ENCODE measurements at places on chromosomes 16 and 17. TPM values are rescaled to one million over a fixed set of nuclear protein-coding genes. Genes with fewer than 3 reads are reported as not detected.

The PPM1D gene
- 9.8 TPM for total RNA-seq

DNA sequence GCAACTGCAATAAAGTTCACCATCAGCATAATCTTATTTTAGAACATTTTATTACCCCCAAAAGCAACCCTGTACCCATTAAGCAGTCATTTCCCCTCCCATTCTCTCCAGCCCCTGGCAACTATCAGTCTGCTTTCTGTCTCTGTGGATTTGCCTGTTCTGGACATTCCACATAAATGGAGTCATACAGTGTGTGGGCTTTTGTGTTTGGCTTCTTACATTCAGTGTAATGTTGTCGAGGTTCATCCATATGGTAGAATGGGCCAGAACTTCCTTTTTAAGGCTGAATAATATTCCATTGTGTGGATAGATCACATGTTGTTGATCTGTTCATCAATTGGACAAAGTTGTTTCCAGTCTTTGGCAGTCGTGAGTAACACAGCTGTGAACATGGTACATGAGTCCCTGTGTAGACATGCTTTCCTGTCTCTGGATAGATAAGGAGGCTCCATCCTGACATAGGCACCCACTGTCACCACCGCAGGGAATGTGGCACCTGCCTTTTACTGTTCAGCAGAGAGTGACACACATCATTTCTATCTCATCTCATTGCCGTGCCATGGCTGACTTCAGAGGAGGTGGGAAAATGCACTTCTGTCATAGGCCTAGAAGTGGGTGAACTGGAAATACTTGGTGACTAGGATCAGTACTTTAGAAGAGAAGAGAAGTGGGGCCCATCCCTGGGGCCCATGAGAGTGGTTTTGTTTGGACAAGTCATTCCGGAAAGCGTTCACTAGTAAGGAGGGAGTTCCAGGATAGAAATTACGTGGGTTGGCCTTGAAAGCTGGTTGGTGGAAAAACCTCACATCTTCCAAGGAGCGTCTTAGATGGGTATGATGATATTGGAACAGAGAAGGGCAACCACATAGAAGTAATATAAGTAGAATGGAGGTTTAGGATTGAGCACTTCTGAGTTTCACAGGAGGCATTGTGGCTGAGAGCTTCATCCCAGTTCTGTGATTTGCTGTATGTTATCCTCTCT lies 25.8 kb downstream of the EPN2 start:
- DNase-seq = no peak

GRCh38 chr16:85767531-85767930 lies 16.6 kb upstream of the C16orf74 start:
- DNase-seq = peak; percentile 19

DNA sequence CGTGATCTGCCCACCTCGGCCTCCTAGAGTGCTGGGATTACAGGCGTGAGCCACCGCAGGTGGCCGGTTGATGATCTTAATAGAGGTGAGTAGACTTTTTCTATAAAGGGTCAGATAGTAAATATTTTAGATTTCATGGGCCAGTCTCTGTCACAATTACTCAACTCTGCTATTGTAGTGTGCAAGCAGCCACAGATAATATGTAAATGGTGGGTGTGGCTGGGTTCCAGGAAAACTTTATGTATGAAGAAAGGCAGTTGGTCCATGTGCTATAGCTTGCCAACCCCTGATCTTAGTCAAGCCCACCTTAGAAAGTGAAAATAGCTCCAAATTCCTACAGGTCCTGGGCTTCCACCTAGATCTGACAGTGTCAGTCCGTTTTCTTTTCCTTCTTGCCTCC lies 94.9 kb upstream of the PMFBP1 start:
- no peak for DNase-seq

- no peak for DNase-seq
Measured at GRCh38 chr16:47480410-47480809, 19.3 kb downstream of the PHKB start.

GRCh38 chr17:74520016-74520434 lies 11.2 kb downstream of the CD300LB start:
- DNase-seq = no peak

The SMPD3 gene
- total RNA-seq = not detected

DNA sequence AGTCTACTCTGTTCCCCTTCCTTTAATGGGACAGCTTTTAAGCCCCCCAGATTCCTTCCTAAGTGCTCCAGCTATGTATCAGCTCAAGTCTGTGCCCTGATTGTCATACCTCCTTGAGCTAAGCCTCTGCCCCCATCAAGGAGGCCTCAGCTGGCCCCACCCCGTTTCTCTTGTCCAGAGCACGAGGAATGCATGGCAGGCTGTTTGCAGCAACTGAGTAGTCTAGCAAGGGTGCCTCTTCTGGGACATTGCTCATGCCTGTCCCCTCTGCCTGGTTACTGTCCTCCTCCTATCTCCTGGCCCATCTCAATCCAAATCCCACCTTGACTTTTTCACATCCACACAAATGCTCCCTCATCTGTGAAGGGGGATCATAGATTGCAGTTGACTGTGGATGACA lies 27.8 kb upstream of the TMEM220 start:
- no peak for DNase-seq

- DNase-seq = no peak
Measured at GRCh38 chr16:11182411-11182810, 73.6 kb downstream of the SOCS1 start.

DNA sequence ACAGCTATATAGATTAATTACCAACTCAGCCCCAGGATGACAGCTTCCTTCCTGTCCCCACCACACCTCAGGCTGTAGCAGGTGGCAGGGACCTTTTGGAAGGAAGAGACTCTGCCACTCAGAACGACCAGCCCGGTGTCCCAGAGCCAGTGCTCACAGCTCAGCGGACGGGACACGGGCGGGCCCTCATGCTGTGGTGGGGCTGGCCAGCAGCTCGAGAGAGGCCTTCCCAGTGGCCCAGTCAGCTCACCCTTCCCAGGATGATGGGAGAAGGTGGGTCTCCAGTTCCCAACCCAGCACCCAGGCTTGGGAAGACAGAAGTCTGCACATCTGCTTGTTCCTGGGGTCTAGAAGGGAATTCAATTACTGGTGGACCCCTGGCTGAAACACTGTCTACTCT lies 10.5 kb downstream of the NUDT16L1 start:
- no peak for DNase-seq

GRCh38 chr17:18002171-18002570 lies 29.5 kb downstream of the DRC3 start:
- no peak for DNase-seq

DNA sequence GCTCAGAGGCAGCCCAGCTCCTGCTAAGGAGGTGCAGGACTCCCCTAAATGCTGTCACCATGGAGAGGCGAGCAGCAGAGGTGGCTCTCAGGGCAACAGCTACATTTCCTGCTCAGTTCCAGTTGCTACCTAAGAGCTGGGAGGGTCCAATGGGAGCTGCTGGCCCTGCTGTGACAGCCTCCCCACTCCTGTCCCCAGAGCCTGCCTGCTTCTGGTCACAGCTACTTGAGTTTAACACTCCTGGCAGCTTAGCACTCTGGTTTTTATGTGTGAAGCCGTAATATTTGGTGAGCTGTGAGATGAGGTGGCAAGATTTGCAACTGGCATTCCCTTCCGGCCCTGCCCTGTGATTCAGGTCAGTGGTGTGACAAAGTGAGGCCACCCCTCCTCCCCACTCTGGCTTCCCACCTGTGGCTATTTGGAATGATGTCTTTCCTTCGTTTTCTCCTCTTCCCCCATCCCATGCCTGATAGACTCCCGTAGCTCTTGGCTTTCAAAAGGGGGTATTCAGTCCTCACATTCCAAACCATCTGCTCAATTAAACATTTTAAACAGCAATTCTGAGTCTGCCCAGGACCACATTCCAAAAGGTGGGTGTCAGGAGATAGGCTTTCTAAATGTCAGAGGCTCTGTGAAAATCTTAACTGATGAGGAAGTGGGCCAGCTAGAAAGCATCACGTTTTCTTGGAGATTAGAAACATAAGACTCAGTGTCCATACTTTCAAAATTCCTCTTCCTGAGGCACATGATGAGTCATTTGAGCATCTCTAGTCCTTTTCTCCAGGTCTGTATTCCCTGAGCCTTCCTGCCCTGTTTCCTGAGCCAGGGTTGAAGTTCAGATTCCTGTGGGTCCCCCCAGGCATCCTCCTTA lies 42.6 kb upstream of the SKAP1 start:
- DNase-seq = no peak

- DNase-seq = no peak
Measured at GRCh38 chr16:57742543-57742942, 7.0 kb downstream of the KATNB1 start.

GRCh38 chr17:1422885-1423284 lies 22.9 kb upstream of the YWHAE start:
- peak; percentile 96 for DNase-seq

GRCh38 chr16:78684030-78684611 lies 584.7 kb downstream of the WWOX start:
- DNase-seq = no peak

DNA sequence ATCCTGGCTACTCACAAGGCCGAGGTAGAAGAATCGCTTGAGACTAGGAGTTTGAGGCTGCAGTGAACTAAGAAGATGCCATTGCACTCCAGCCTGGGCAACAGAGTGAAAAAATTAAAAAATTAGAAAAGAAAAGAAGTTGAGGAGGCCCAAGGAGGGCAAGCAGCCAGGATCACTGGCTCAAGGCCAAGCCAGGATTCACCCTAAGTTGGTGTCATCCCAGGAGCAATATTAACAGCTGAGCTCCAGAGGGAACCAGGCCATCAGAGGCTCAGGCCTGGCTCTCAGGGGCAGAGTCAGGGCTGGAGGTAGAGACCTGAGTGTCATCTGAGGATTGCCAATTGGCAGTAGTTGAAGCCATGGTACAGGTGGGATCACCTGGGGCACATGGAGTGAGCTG lies 20.7 kb downstream of the DRC3 start:
- DNase-seq = no peak

DNA sequence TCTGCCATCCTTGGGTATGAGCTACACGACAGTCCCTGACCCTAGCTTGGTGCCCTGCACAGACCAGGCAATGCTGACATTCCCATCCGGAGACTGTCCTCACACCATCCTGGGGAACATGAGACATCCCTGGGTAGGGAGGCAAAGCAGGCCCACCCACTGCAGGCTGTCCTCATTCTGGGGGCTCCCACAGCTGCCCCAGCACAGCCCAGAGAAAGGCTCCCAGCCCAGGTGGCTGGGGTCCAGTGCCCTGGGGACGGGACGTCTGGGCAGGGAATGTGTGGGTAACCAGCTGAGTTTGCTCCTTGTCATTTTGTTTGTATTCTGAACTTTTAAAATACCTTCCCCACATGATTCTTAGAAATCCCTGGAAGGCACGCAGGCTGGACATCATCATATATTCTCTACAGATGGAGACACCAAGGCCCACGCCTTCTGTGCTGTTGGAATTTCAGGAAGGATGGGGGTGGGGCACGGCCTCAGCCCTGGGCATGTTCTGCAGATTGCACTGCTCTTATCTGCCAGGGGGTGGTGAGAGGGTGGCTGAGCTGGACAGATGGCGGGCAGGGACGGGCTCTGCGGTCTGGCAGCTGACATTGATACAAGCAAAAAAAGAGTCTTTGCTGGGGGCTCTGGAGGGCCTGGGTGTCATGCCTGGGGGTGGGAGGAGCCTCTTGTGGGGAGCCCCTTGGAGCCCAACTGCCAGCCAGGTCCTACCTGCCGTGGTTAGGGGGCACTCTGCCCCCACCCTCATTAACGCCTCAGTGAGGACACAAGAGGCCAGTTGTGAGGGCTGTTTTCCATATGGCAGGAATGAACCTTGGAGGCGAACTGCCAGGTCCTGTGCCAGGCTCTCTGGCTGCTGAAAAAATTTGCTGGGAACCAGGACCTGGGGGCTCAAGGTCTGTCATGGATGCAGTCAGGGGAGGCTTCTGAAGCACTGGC lies 28.4 kb downstream of the LRRC75A start:
- DNase-seq = no peak

DNA sequence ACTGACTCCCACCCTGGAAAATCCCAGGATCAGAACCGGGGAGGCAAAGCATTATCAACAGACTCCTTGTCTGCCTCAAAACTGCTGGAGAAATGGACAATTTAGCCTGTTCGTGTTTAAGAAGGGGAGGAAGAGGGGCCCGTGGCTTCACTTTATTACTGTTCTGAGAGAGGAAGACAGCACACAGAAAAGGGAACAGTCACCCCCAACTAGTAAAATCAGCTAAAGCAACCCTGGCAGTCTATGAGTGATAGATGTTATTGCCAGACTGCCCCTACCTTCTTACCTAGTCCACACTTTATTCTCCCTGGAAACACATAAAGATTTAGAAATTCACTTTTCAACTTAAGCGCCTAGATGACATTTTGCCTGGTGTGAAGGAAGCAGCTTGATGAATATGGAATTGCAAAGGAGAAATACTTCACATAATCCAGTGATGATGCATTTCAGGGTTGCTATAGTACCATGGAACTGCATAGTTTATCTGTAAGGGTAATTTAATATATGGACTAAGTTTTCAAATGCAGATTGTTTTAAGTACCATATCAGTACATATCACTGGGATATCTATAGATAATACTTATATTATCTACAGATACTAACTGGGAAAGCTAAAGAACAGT lies 36.9 kb upstream of the TRAP1 start:
- DNase-seq = no peak

The SLFN14 gene
- total RNA-seq = not detected

The OTOA gene
- total RNA-seq = not detected

DNA sequence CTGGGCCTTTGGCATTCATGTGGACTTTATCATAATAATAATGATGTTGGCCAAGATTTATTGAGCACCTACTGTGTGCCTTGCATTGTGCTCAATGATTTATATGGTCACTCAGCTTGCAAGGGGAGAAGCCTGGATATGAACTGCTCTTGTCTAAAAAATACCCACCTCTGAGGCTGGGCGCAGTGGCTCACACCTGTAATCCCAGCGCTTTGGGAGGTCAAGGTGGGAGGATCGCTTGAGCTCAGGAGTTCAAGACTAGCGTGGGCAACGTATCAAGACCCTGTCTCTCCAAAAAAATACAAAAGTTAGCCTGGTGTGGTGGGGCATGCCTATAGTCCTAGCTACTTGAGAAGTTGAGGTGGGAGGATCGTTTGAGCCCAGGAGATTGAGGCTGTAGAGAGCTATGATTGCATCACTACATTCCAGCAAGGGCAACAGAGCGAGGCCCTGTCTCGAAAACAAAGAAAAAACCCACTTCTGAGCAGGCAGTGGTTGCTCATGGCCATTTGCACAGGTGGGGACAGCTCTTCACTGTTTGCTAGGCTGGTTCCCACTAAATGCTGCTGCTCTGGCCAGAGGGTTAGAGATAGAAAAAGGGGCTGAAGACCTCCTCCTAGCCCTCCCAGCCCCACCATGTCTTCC lies 4.3 kb upstream of the ADGRG1 start:
- peak; percentile 82 for DNase-seq

The NPIPB9 gene
- not detected for total RNA-seq

The RHBDL1 gene
- total RNA-seq = 0.43 TPM

- DNase-seq = no peak
Measured at GRCh38 chr16:59878479-59878878, 1144.4 kb upstream of the GOT2 start.

All from epithelial cell of proximal tubule (primary cell).